ENCODE measurements at places on chromosomes 5 and 9.

DNA sequence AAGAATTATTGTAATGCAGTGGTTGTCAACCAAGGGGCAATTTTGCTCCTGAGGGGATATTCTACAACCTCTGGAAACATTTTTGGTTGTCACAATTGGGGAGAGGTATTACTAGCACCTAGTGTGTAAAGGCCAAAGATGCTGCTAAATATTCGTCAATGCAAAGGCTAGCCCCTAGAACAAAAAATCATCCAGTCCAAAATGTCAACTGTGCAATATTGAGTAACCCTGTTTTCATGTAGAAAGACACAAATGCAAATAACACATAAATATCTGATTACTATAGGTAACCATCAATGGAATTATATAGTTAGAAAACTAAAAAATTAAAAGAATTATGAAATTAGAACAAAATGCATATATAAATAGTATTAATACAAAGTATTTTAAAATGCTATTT, 26.1 kb downstream of the RNF145 start:
- no peak for DNase-seq

DNA sequence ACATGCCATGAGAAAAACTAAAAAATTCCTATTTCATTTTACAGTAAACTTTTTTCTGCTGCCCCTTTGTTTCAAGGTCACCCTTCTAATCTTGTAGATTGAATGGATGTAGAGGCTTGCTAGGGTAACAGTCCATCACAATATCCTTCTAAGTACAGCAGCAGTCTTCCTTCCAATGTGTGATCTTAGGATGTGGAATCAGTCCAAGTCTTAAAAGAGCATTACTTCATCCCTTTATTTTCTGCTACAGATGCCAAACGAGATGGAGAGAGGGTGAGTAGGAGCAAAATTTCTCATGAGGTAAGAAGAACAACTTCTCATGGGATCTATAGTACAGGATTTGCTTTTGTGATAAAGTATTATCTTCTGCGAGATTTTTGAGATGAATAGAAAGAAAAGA, 704 bp upstream of the IL33 start:
- DNase-seq: no peak

GRCh38 chr5:170635706-170636105, 131.9 kb downstream of the KCNIP1 start:
- no peak for DNase-seq

- no peak for DNase-seq
Measured at GRCh38 chr9:118455259-118455658, 751.1 kb downstream of the TLR4 start.

DNA sequence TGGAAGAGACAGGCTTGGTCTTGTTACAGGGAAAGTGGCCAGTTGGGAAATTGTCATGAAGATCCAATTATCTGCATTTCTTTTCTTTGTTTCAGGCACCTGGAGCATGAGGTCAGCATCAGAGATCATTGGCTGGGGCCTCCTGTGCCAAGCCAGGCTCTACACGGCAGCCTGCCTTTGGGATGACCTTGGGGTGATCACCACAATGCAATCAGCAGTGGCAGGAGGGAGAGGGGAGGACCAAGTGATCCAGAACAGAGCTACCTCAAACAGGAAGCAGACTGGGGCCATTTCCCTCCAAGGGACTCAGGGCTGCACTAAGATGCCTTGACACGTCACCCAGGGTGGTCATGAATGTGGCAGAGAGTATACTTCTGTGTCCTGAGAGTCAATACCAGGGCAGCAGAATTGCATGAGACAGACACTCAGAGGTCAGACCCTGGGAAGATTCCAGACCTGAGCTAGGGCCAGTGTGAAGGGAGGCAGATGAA, 8.9 kb downstream of the SMIM23 start:
- no peak for DNase-seq

DNA sequence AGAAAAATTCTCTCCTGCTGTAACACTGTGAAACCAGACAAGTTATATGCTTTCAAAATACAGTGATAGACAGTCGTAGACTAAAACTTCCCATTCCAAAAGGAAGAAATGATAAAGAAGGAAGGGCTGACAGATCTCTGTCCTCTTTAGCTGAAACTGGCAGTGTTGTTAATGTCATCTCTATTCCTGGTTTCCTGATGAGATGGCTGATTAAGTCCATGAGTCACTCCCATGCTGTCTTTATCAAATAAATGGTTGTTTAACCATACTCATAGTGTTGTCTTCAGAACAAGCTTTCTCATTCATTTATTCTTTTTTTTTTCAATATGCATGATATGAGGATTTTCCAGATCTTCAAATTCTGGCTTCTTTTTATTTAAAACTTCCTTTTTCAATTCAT, 952.2 kb upstream of the WWC1 start:
- DNase-seq: no peak

GRCh38 chr5:43367453-43367852, 44.7 kb downstream of the CCL28 start:
- no peak for DNase-seq

- no peak for DNase-seq
Measured at GRCh38 chr9:130937146-130938076, 1.6 kb downstream of the FIBCD1 start.

DNA sequence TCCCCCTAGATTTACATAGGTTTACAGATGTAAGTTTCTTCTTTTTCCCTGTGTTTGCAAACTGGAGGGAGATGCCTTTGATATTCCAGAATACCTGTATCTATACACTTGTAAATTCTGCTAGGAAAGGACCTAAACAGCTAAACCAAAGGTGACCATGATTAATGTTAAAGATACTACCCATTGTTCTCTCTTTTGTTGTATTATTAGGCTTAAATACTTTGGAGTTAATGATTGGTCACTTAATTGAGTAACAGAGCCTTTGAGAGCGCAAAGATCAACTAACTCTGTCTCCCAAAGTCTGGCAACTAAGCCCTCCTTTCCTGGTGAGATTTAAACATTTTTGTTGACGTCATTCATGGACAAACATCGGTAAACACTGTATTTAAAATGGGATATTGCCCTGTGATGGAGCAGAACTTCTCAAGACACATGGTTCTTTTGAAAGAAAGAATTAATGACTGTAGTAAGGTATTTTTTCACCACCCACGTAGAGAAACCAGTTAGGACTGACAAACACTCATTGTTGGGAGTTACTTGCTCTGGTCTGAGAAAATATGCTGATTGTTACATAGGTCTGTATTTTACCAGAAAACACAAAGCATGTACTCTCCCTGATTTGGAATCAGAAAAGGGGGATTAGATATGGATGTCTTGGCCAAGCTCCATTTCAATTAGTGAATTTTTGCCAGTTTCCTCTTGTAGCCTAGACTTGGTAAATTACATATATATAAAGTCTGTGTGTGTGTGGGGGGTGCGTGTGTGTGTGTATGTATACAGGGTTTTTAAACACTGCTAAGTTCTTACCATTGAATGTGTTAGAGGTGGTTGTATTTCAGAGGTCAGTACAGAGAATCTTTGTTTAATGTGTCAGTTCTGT, 4.6 kb downstream of the VCAN start:
- DNase-seq: no peak

GRCh38 chr5:110053205-110053604, 363.5 kb downstream of the MAN2A1 start:
- DNase-seq: no peak

DNA sequence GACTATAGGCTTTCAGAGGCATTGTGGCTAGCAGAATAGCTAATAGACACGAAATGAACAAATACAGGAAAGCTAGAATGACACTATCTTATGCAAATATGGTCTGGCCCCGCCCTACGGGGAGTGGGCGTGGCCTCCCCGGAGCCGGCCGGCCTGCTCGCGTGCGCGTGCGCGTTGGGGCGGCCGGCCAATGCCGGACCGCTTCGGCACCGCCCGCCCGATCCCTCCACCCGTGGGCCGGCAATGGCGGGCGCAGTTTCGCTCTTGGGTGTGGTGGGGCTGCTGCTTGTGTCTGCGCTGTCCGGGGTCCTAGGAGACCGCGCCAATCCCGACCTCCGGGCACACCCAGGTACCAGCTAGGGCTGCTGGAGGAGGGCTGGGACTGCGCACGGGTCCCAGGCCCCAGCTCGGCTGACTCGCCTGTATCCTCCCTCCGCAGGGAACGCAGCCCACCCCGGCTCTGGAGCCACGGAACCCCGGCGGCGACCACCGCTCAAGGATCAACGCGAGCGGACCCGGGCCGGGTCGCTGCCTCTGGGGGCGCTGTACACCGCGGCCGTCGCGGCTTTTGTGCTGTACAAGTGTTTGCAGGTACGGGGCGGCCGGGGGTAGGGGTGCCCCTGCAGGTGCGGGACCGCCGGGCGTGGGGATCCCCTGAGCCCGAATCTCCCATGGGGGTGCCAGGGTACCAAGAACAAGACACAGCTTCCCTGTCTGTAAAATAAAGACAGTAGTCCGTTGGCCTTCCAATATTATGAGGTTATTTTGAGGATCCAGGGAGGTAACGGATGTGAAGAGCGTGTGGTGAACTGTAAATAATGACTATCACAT, at the start of gene CCDC107:
Gene CCDC107 (plus strand): TSS at position 156 of the 831 bp plus-strand sequence. CDS start 88 bp downstream, at position 244.
- peak; percentile 79 for DNase-seq

- no peak for DNase-seq
Measured at GRCh38 chr5:117299936-117300328, 725.3 kb upstream of the SEMA6A start.

DNA sequence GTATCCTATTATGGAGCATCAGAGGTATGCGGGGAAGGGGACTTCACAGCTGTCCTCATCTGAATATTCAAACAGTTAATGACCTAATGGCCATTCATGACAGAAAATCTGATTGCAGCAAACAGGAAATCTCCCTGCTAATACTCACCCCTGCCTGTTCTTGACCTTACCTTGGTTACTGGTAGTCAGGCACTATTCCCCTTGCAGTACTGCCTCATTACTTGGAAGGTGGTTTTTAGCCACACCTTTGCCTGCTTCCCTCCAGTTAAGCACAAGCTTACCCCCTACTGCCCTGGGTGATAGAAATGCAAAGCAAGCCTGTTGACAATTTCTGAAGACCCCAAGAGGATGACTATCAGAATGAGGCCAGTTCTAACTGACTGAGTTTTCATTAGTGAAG, 332.4 kb downstream of the NTRK2 start:
- DNase-seq: no peak

DNA sequence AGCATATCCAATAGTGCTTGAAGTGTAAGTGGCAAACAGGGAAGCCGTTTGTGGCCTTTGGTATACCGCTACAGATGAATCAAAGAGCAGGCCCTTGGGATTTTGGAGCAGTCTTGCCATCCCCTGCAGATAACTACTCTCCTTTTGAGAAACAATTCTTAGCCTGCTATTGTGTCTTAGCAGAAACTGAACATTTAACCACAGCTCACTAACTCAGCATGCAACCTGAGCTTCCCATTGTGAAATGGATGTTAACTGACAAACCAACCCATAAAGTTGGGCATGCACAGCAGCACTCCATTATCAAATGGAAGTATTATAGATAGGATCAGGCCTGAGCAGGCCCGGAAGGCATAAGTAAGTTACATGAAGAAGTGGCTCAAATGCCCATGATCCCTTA, 315.3 kb upstream of the PTGER4 start:
- DNase-seq: no peak

DNA sequence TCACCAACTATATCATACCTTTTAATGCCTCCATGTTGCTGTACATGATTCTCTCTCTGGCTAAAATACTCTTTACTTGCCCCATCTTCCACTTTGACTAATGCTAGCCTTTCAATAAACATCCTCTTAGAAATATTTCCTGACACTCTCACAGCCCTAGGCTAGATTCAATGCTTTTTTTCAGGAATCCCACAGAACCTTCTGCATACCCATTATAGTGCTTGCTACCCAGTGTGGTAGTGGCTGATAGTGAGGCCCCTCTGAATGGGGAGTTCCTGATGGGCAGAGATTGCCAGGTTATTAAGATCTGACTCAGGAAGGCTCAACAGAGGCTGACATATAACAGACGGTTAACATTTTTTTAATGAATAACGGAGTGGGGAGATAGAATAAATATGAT, 11.6 kb downstream of the SSBP2 start:
- no peak for DNase-seq

DNA sequence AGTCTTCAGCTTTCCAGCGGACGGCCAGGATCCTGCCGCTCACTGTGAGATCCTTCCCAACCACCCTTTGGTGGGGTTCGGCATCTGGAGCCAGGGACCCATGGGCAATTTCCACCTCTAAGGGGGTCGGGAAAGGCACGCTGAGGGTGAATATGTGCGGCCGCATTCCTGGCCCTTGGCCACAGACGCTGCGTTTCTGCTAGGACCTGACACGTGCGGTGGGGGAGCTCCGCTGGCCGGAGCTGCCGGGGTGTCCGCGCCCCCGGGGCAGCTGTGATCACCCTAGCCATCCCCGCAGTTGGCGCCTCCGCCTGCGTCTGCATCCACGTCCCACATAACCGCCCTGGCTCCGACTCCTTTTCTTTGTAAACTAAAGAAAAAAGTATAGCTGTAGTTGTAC, 5.3 kb upstream of the DNAJA1 start:
- DNase-seq: no peak

DNA sequence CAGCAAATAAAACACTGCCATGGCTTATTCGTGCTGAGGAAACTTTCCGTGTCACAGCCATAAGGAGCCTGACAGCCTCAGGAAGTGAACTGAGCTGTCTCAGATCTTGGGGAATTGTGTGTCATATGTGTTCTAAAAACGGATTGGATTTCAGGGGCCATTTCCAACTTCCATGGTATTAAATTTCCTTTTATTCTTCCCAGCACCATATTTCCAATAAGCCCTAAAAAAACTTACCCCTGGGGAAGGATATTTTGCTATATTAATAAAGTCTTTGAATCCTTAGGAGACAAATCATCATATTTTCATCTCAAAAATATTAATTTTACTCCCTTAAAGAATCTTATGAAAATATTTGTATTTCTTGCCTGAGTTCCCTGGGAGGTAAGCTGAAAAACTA, 93.9 kb downstream of the LHFPL2 start:
- no peak for DNase-seq

DNA sequence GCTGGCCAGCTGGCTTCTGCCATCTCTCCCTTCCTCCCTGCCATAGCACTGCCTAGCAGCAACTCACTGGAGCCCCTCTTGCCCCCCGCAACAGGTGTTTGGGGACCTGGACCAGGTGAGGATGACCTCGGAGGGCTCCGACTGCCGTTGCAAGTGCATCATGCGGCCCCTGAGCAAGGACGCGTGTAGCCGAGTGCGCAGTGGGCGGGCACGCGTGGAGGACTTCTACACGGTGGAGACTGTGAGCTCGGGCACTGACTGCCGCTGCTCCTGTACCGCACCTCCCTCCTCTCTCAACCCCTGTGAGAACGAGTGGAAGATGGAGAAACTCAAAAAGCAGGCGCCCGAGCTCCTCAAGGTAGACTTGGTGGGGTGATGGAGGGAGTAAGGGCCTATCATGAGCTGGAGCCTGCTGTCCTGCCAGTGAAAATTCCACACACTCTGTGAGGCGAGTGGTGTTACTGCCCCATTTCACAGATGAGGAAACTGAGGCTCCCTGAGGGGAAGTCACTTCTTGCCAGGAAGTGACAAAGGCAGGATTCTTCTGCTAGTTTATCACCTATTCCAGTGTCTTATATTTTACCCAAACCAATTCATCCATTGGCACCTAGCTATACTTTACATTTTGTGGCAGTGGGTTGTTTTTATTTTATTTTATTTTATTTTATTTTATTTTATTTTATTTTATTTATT, 10.1 kb downstream of the OLFML2A start:
- no peak for DNase-seq

GRCh38 chr5:126403876-126404275, 19.3 kb upstream of the GRAMD2B start:
- no peak for DNase-seq
